ENCODE measurements at places on chromosomes 7 and 10.

DNA sequence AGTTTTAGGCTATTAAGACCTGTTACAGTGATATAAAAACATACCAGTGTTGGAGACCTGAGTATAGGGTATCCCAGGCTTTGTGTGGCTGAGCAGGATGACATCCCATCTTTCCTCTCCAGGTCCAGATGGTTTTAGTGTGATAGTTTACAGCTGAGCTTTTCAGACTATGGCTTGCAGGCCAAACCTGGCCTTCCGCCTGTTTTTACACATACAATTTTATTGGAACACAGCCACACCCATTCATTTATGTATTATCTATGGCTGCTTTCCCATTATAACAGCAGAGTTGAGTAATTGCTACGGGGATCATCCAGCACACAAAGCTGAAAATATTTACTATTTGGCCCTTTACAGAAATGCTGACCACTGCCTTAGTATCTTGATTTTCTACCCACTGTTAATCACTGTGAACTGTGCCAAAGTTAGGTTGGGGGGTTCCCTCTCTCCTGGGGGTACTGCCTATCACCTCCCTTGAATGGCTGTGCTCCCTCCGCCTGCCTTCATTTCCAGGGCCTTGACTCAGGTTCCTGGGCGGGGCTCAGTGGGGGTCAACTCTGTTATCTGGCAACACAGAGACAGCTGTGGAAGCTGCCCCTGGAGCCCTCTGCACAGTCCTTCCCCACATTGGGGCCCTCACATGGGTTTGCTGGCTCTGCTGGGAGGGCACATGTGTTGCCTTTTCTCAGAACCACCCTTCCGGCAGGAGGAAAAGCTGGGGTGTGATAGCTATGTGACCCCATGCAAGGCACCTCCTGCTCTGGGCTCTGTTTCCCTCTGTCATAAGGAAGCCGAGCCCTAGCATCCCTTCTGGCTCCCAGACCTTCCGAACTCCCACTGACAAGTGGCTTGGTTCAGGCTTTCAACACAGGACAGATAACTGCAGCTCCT, 40.3 kb upstream of the SH2D4B start:
- H3K27me3 ChIP-seq = no peaks in the 10 kb centered on the region
- no peaks in the 10 kb centered on the region for H3K36me3 ChIP-seq

GRCh38 chr7:86025807-86026206, 617.9 kb upstream of the GRM3 start:
- no peak overlapping the region for H3K27ac ChIP-seq
- H3K4me3 ChIP-seq = no peak overlapping the region
- no peak for DNase-seq
- no peaks in the 10 kb centered on the region for H3K4me1 ChIP-seq
- H3K36me3 ChIP-seq = no peaks in the 10 kb centered on the region

GRCh38 chr10:130739757-130740145, 571.8 kb downstream of the TCERG1L start:
- no peaks in the 10 kb centered on the region for H3K27me3 ChIP-seq
- no peaks in the 10 kb centered on the region for H3K36me3 ChIP-seq
- H3K4me1 ChIP-seq = no peaks in the 10 kb centered on the region
- H3K27ac ChIP-seq = no peak overlapping the region

DNA sequence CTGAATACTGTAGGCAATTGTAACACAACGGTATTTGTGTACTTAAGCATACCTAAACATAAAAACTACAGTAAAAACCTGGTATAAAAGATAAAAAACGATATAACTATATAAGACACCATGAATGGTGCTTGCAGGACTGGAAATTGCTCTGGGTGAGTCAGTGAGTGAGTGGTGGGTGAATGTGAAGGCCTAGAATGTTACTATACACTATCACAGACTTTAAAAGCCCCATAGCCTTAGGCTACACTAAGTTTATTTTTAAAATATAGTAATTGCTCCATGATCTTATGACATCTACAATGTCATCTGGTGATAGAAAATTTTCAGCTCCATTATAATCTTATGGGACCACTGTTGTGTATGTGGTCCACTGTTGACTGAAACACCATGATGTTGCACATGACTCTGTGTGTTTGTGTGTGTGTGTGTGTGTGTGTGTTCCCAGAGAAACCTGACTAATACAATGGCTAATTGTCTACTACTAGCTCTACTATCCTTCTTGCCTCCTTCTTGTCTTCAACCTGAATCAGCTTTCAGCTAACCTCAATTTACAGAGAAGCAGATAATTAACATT, 27.6 kb upstream of the PRPF18 start:
- H3K27ac ChIP-seq = no peak overlapping the region
- no peaks in the 10 kb centered on the region for H3K27me3 ChIP-seq
- no peak for DNase-seq
- H3K4me1 ChIP-seq = no peaks in the 10 kb centered on the region
- H3K4me3 ChIP-seq = no peak overlapping the region

DNA sequence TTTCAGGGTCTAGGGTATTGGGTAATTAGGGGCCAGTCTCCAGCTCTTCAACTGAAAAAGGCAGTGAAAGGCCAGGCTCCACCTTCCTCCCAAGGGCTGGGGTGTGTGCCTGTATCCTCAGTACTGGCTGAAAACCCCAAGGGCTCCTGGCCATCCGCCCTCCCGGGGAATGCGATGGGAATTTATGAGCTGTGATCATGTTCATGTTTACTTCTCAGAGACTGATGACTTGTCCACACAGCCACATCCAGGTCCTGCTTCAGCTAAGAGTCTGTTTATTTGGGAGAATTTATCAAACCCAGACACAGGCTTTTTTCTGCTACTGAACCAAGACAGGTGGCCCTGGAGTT, 91.7 kb downstream of the CCDC3 start:
- H3K27ac ChIP-seq = no peak overlapping the region
- H3K36me3 ChIP-seq = no peaks in the 10 kb centered on the region
- H3K4me3 ChIP-seq = no peak overlapping the region
- DNase-seq = no peak
- H3K4me1 ChIP-seq = no peaks in the 10 kb centered on the region

DNA sequence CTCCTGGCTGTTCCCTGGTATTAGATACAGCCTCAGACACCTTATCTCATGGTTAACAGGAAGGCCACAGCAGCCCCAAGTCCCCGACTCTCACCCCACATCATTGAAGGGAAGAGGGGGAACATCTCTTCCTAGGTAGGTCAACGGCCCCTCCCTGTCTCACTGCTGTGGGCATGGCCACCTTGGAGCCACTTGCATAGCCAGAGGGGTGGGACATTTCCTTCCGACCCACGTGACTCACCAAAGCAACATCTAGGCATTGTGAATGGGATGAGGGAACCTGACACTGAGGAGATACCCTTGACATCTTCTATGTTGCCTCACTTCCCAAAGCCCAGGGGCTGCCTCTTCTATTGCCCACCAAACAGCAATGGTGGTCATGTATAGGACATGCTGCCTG, 68.5 kb upstream of the GPR26 start:
- H3K36me3 ChIP-seq = no peaks in the 10 kb centered on the region
- no peaks in the 10 kb centered on the region for H3K4me1 ChIP-seq
- no peak overlapping the region for H3K27ac ChIP-seq

DNA sequence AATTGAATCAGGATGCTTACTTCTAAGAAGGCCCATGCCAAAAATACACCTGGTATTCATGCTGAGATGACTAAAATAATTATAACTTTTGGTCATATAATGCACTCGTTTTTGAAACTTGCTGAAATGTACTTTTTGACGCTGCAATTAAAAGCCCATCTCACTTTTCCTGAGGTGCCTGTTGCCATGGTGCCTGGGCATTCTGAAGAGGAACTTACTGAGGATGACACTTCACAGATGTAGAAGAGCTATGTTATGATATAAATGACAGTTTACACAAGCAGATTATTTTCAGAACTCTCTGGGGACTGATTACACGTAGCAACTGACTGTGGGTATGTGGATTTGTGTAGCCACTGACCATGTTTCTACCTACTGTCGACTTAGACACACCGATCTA, 182.4 kb downstream of the TPK1 start:
- H3K4me1 ChIP-seq = no peaks in the 10 kb centered on the region
- DNase-seq = no peak
- no peak overlapping the region for H3K4me3 ChIP-seq

DNA sequence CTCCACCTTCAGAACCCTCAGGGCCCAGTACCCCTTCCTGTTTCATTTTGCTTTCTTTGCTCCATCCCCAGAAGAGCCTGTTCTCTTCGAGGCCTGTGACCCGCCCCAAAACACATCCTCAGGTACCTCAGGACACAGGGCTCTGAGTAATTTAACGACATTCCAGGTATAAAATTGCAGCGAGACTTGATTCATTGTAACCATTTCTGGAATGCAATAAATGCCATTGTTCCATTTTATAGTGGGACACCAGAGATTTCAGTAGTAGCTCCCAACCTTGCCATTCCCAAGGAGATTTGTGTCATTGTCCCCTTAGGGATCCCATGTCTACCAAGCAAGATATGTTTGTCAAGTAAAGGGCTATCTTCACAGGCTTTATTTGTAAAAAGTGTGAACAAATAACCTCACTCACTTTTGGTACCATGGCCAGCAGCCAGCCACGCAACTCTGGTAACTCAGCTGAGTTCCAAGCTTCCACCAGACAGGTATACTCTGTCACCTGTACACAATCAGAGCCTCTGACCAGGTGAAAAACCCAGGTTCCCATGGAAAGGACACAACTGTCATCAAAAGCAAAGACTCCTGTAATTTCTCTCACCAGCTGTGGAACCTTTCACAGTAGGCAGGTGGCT, 441.3 kb downstream of the PLXNA4 start:
- no peak overlapping the region for H3K27ac ChIP-seq
- no peaks in the 10 kb centered on the region for H3K4me1 ChIP-seq
- no peaks in the 10 kb centered on the region for H3K27me3 ChIP-seq
- no peak overlapping the region for H3K4me3 ChIP-seq
- no peaks in the 10 kb centered on the region for H3K36me3 ChIP-seq

- H3K36me3 ChIP-seq = no peaks in the 10 kb centered on the region
- no peaks in the 10 kb centered on the region for H3K4me1 ChIP-seq
- DNase-seq = no peak
- H3K27me3 ChIP-seq = no peaks in the 10 kb centered on the region
These were observed 1.1 kb upstream of the TNS3 start for GRCh38 chr7:47582764-47583738.

- H3K36me3 ChIP-seq = no peaks in the 10 kb centered on the region
- no peak overlapping the region for H3K4me3 ChIP-seq
- no peak overlapping the region for H3K27ac ChIP-seq
- H3K27me3 ChIP-seq = no peaks in the 10 kb centered on the region
These were observed 83.5 kb downstream of the ST7 start for GRCh38 chr7:117036836-117037235.

- H3K36me3 ChIP-seq = no peaks in the 10 kb centered on the region
- no peak for DNase-seq
- H3K4me3 ChIP-seq = no peak overlapping the region
These were observed 265.6 kb downstream of the CCDC3 start for GRCh38 chr10:12735843-12736462.

DNA sequence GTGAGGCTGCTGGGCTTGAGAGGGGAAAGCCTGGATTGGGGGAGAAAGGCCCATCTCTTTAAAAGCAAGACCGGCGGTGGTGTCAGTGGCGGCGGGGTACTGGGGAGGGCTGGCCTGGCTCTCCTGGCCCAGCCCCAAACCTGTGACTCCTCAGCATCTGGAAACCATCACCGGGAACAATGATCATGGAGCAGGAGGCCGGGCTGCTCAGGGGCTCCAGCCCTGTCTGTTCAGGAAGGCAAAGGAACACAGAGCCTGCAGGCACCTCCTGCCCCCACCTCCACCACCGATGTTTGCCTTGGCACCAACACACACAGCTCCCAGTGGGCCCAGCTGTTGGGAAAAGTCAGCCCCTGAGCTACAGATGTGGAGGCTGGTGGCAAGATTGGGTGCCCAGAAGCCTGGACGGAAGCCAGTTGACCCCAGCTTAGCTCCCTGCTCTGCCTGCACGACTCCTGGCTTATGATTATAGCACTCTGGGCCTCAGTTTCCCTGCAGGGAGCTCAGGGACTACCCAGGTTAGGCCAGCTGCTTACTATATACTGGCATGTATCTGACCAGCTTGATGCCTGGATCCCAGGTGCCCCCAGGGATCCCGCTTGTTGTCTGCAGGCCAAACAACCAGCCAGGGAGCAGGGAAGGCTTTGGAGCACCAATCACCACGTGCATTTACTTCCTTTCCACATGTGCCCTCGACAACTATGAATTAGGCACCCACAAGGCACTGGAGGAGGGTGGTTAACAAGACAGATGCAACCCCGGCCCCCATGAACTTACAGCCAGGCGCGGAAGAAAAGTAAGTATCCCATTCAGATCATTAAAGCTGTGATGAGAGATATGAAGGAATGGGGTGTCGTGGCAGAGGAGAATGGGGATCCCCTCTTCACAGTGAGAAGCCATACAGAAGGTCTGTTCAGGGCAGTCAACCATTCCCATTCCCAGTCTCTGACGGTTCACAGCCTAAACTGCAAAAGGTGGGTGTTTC, 37.3 kb downstream of the ZCCHC24 start:
- no peaks in the 10 kb centered on the region for H3K4me1 ChIP-seq
- no peak overlapping the region for H3K4me3 ChIP-seq
- no peaks in the 10 kb centered on the region for H3K27me3 ChIP-seq
- H3K27ac ChIP-seq = no peak overlapping the region
- no peaks in the 10 kb centered on the region for H3K36me3 ChIP-seq
- no peak for DNase-seq

DNA sequence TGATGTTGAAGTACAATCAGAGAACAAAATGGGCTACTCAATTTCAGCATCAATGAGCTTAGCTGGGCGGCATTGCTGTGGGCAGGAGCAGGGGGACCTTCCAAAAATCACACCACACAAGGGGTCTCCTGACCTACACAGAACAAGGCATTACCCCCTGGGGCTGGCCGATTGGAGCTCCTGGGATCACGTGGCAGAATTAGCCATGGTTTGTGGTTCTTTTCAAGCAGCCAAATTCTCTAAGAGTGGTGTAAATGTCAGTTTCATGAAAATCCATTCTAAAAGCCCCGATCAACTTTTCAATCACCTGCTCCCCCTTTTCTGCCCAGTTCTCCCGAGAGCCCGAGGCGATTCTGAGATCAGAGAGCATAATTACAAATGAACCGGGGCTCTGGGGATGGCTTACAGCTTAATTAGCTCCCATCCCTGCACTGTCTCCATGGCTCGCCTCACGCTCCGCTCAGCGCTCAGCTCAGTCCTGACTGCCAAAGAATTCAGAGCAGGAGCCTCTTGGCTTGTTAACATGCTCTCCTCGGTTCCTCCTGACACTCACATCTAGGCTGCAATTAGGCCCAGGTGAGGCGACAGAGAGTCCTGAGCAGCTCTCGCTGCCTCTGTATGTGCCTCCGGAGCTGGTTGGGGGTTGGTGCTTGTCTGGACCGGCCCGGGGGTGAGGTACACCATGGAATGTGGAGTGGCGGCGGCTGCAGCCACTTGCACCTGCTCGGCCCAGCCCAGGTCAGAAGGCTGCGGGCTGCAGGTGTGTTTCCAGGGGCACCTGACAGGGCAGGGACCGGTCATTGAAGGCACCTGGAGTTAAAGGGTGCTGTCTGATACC, 111.8 kb downstream of the WDR11 start:
- no peak overlapping the region for H3K27ac ChIP-seq
- no peaks in the 10 kb centered on the region for H3K27me3 ChIP-seq
- H3K4me3 ChIP-seq = no peak overlapping the region
- H3K4me1 ChIP-seq = no peaks in the 10 kb centered on the region
- no peak for DNase-seq
- no peaks in the 10 kb centered on the region for H3K36me3 ChIP-seq

Measured in naive thymus-derived CD4-positive, alpha-beta T cell (primary cell).